GM04503 (cell line): ENCODE measurements at places on chromosomes 3 and 15.
A peak's percentile ranks its signal among the peaks of the same experiment; 100 is the strongest.

GRCh38 chr3:54434756-54435155 lies 312.4 kb downstream of the CACNA2D3 start:
- DNase-seq = no peak

- DNase-seq = no peak
These were observed 47.2 kb downstream of the OPA1 start for GRCh38 chr3:193640165-193640715.

DNA sequence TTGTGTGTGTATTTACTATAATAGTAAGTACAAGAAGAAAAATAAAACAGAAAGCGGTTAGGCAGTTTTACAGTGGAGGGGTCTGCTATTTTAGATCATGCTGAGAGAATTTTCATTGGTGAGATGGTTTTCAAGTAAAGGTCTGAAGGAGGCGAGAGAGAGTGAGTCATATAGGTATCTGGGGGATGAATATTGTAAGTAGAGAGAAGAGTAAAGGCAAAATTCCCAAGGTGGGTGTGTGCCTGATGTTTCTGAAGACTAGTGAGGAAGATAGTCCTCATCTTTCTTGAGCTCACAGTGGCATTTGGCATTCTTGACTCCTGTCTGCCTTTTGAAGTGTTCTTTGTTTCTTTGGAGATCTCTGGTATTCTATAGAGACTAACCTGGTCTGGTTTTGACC lies 38.6 kb downstream of the CRYBG3 start:
- DNase-seq = no peak

GRCh38 chr3:155390351-155390750 lies 96.9 kb upstream of the STRIT1 start:
- DNase-seq = no peak

DNA sequence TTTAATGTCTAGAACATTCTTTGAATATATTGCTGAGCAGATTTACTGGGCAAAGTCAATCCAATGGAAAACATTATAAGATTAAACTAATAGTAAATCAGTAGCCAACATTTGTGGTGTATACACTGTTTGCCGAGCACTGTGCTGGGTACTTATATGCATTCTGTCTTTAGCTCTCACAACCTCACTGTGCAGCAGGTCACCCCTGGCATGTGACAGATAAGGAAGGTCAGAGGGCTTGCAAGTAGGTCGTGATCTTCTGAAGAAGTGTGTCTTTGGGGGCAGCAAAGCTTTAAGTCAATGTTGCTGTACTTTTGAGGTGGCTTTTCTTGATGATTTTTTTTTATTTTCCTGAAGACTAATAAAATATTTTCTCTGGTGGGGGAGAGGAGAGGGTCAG lies 62.2 kb downstream of the TCAIM start:
- no peak for DNase-seq

- no peak for DNase-seq
These were observed 82.6 kb upstream of the SMAD3 start for GRCh38 chr15:66982816-66983215.

GRCh38 chr3:186577521-186577920 lies 7.0 kb downstream of the DNAJB11 start:
- DNase-seq = no peak

DNA sequence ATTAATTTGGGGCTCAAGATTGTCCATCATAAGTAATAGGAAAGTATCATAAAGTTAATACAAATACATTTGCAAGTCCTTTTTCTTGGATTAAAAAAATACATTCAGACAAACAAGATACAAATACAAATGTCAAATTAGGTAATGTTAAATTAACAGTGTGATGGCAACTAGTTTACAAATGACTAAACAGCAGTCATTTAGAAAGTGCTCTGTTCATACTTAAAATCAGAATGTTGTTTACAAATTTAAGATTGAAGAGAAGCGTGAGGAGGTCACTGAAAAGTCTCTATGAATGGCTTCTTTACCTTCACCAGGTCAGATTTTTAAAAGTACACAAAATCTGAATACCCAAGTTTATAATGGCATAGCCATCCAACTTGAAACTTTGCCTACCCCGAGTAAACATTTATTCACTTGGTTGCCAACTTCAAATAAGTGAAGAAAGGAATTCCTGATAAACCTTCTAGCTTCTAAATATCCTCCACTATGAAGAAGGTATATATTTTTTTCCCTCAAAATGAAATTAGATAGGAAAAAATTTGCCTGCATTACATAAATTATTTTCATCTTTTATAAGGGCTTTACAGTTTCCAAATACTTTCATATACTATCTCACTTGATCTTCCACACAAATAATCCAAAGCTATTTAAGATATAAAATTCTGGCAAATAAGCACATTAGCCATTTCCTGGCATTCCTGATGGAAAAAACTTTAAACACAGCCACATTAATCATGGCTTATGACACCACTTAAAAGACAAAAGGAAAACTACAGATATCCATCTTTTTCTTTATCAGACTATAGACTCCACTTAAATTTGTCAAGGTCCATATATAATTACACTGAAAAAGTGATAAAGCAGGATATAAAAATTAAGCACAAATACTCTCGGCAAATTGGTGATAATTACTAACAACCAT lies 11.5 kb upstream of the NEK10 start:
- DNase-seq = no peak

DNA sequence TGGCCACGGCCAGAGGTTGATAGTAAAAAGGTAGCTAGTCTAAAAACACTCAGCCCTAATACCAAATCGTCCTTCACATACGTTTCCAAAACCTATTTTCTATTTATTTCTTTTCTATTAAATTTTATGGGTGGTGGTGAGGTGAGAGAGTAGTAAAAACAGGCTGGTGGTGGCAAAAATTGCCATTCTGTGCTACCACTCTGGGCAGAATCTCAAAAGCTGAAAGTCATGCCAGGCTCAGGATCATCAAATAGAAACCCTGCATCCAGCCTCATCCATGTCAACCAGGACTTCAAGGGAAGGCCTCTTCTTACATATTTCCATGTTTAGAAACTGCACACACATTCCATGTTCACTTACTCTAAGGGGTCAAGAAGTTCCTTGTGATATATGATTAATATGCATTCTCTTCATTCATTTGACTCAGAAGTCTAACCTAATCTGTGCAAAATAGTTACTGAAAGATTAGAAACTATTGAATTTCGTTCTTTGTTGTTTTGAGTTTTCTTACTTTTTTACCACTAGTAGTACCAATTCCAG lies 153.1 kb downstream of the TNIK start:
- no peak for DNase-seq

DNA sequence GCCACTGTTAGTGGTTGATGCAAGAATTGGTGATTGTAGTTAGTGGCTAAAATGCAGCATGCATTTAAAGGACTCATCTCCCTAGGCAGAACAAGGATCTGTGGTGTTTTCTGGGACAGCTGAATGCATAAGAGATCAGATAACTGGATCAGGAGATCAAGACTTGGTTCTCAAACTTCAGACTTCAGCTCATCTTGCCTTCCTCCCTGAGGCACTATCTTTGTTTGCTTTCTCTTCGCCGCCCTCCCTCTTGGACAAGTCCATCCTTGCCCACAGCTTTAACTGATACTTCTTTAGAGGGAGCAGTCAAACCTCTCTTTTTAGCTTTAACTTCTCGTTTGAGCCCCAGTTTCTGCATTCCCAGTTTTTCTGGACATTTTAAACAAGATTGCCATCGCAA lies 195.4 kb upstream of the TPRG1 start:
- DNase-seq = no peak

DNA sequence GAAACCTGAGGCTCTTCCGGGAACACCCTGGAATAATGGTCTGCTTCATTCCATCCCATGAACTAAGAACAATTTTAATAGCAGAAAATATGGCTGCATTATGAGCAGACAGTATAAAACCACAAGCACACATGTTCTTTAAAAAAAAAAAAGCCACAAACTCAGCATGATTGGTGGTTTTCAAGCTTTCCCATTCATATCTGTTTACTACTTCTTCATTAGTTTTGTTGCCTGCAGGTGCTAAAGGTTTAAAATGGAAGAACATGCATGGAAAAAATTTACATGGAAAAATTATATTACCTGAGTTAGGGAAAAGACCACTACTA lies 137.9 kb upstream of the HES1 start:
- DNase-seq = no peak

DNA sequence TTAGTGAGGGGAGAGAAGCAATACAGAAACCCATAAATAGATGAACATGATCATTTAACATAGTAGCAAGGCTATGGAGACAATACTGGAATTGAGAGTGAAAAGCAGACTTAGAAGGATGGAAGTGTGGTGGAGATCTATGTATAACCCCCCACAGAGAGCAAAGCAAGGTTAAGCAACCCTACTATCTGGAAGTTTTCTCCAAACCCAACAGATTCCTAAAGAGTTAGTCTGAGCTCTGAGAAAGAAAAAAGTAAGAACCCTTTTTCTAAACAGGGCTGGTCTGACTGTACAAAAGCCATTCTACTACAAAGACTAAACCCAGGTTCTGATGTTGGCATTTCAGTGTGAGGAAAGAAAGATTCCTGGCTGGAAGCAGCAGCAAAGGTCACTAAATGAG lies 153.2 kb downstream of the WNT5A start:
- peak; percentile 74 for DNase-seq

GRCh38 chr3:159818399-159818798 lies 170.2 kb upstream of the IL12A start:
- no peak for DNase-seq

GRCh38 chr3:51568036-51568435 lies 29.5 kb downstream of the RAD54L2 start:
- no peak for DNase-seq

- peak; percentile 48 for DNase-seq
These were observed 142.8 kb upstream of the IQSEC1 start for GRCh38 chr3:13215940-13216546.

- no peak for DNase-seq
These were observed 256.7 kb upstream of the HES1 start for GRCh38 chr3:193879099-193879863.

GRCh38 chr15:78422571-78423340 lies 15.3 kb upstream of the IREB2 start:
- DNase-seq = no peak

- DNase-seq = no peak
These were observed 85.3 kb downstream of the SEMA5B start for GRCh38 chr3:122942239-122942638.

DNA sequence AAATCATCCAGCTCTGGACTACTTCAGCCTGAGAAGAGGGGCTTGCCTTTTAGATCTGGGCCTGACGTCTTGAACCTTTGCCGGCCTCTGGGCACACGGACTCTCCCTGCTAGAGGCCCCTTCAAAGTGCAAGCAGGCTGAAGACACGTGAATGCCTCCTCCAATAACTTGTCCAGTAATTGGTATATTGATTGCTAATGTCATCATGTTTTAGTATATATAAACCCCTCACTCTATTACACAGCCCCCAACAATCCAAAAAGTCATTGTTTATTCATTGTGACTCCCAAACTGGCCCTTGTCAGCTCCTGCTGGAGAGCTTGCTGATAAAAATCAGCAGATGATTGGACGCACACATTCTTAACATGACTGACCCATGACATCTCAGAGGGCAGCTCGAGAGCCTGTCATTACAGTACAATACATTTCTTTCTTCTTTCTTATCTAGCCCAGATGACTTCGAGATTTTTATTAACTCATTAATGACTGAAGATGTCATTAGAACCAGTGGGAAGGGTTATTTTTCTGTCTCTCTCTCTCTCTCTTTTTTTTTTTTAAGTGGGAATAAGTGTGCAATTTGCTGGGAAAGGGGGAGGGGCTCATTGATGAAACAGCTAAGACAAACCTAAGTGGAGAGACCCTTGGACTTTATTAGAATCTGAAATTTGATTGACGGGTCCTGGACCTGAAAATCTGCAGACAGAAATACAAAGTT lies 65.5 kb upstream of the NR2F2 start:
- no peak for DNase-seq

GRCh38 chr3:180548050-180548449 lies 53.9 kb upstream of the TTC14 start:
- no peak for DNase-seq

DNA sequence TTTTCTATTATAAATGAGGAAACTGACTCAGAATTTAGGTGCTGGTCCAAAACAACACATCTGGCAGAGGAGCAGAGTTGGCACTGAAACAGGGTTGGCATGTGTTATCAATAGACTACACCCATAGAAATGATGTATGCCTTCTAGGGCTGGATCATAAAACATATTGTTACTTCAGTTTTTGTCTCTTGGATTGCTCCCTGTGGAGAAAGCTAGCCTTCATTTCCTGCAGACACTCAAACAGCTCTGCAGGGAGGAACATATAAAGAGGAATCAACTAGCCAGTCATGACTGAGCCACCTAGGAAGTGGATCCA lies 507 bp upstream of the MRPL3 start:
- DNase-seq = peak; percentile 22

GRCh38 chr15:45101749-45102148 lies 12.2 kb downstream of the DUOX2 start:
- DNase-seq = no peak

DNA sequence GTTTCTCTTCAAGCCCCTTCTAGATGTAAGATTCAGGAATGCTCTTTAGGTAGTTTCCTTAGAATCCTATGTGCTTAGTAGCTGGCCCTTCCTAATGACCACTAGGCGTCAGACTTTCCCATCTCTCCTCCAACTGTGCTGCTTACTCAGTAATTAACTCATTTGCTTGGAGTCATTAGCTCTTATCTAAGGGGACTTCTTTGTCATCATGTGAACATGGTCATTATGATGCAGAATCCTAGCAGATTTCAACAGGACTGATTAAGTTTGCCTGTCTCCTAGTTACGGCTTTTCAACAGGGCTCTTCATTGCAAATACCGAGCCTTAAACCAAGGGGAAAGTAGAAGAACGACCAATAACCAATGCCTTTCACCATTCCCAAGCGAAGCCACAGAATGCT lies 46.4 kb downstream of the GJD2 start:
- DNase-seq = no peak

GRCh38 chr3:21271606-21272016 lies 479.4 kb downstream of the ZNF385D start:
- DNase-seq = no peak

DNA sequence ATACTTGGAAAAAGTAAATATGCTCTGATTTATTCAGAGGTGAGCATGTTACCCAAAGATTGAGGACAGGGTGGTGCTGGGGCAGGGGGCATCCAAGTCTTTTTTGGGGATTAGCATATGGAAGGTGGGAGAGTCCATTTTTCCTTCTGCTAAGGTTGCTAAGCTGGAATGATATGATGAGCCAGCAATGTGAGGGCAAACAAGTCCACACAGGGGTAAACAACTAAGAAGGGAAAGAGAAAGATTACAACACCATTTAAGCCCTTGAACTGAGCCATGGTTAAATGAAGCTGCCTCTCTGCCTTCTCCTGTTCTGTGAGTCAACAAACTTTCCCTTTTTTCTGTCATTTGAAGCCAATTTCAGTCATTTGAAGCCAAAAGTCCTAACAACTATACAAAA lies 89.0 kb downstream of the RPL22L1 start:
- DNase-seq = no peak

GRCh38 chr15:85579957-85580694 lies 199.7 kb downstream of the AKAP13 start:
- no peak for DNase-seq

- DNase-seq = no peak
These were observed 122.0 kb upstream of the PROK2 start for GRCh38 chr3:71906976-71907375.

DNA sequence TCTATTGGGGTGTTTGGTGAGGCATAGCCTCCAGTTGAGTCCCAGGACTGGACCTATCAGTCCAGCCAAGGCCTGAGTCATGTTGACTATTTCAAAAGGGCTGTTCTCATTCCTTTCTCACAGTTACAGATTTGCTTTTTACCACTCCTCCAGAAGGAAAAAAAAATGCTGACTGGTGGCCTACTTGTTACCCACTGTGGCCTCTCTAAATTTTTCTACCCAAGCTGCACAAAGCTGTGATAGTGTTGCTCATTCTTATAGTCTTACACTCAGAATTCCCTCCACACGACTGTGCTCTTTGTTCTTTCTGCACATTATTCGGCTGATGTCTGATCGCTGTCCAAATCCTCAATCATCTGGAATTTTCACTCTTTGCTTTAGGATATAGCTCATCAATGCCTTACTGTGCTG lies 1142.2 kb downstream of the IGSF11 start:
- DNase-seq = peak; percentile 19
